Stromal cell of bone marrow (primary cell): ENCODE measurements at places on chromosomes 4 and X.
A peak's percentile ranks its signal among the peaks of the same experiment; 100 is the strongest.

- peak; percentile 97 for DNase-seq
Measured at GRCh38 chr4:1192091-1192492, 19.7 kb upstream of the SPON2 start.

DNA sequence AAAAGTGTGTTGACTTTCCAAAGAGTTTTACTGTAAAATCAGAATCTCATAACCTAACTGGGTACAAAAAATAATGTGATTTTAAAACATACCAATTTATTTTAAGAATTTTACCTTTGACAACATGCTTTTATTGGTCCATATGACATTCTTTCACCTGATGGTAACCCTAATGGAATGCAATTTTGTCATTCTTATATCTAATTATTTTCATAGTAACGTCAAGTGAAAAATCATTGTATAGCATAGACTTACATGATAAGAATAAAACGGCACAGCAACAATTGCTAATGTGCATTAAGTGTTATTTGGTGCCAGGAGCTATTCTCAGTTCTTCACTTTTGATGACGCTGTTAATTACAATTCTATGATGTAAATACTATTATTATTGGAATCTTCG, 13.6 kb downstream of the UNC5C start:
- DNase-seq, result no peak

GRCh38 chr4:142465526-142465925, 380.6 kb downstream of the INPP4B start:
- DNase-seq, result no peak

DNA sequence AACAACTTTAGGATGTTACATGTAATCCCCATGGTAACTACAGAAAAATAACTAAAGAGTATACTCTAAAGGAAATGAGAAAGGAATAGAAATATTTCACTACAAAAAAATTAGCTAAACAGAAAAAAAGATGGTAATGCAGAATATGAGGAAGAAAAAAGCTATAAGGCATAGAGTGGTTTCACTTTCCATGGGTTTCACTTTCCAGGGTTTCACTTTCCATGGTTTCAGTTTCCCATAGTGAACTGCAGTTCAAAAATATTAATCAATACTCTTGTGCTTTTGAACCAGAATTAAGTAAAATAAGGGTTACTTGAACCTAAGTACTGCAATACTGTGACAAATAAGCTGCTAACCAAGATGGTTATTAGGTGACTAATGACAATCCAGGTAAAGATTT, 42.0 kb downstream of the NPFFR2 start:
- no peak for DNase-seq

DNA sequence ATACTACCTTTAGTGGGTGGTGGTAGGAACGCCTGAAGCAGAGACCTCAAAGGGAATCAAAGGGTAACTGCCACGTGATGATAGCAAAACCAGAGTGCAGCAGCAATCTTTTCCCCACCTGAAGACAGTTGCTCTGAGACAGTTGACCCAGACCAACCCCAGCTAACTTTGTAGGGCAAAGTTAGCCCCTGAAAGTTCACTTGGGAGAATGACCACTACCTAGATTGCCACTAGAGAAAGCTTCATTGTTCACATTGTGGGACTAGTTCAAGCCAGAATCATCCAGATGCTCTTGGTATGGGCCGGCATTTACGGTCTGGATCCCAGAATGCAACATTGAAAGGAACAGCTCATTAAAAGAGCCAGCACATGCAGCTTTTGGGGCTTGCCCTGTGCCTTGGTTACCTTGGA, 4.1 kb downstream of the SEPTIN6 start:
- no peak for DNase-seq

- DNase-seq, result no peak
Measured at GRCh38 chr4:8911316-8912088, 39.9 kb upstream of the HMX1 start.
